NCI-H1048 (cell line): ENCODE measurements at places on chromosomes 7 and 10.

- DNase-seq: no peak
These were observed 67.8 kb downstream of the ELMO1 start for GRCh38 chr7:37380831-37381230.

DNA sequence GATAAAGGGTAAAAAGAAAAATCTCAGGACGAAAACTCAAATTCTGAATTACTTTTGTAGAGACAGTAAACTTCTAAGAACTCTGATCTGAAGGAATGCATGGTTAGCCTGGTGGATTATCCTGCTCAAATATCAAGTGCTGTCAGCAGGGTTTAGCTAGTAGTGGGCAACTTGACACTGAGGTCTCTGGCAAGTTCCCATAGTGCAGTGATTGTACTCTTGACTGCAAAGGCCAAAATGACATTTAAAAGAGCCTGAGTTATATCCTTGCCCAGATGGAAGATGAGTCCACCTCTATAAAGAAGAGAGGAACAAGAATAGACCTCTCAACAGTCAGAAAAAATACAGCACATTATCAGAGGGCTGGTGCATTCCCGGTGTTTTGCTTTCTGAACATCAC, 304.5 kb upstream of the IMMP2L start:
- no peak for DNase-seq

GRCh38 chr7:5532536-5533335, 109.1 kb upstream of the TNRC18 start:
- no peak for DNase-seq

DNA sequence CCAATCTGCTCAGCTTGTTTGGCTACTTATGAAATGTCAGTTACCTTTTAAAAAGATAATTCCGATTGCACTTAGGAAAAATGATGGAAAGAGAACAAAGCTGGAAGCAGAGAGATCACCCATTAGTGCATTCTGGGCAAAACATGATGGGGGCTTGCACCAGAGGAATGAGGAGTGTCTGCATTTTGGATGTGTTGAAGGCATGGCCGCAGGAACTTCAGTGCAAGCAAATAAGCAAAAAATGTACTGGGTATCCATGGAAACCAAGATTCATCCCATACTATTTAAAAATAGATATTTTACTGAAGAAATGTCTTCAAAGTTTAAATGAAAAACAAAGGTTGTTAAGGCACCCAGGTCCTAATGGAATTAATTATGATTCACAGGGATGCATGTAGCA, 655.0 kb downstream of the POM121L12 start:
- no peak for DNase-seq

DNA sequence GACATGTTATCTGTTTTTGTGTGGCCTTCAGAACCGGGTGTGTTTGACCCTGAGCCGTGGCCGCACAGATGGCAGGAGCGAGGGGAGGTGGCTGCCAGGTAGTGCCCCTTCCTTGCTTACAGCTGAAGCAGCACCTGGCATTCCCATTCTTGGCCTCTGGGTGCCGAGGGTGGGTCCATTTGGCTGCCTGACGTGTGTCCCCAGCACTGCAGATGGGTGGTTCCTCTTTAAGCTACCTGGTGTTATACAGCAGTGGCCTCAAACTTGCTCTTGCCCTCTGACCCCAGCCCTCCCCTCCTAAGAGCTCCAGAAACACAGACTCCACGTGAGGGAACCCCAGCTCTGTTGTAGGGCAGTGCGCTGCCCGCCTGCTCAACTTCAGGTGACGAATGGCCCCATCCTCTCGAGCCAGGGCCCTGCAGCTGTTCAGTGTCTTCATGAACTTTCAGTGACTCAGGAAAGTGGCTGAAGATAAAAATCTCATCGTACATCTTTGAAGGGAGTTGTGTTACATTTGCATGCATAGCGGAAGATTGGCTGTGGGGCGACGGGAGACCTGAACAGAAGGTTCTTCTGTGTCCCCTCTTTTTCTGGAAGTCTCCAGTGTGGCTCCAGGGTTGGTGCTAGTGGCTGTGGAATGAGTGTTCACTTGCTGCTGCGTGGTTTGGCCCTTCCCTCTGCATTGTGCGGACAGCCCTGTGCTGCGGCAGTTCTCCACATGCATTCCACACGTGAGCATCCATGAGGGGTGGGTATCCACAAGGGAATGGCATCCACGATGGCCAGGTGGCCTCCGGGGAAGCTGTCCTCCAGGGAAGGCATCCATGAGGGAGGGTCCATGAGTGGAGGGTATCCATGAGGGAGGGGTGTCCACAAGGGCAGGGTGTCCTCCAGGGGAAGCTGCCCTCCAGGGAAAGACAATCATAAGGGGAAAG, 91.6 kb downstream of the INPP5A start:
- no peak for DNase-seq

DNA sequence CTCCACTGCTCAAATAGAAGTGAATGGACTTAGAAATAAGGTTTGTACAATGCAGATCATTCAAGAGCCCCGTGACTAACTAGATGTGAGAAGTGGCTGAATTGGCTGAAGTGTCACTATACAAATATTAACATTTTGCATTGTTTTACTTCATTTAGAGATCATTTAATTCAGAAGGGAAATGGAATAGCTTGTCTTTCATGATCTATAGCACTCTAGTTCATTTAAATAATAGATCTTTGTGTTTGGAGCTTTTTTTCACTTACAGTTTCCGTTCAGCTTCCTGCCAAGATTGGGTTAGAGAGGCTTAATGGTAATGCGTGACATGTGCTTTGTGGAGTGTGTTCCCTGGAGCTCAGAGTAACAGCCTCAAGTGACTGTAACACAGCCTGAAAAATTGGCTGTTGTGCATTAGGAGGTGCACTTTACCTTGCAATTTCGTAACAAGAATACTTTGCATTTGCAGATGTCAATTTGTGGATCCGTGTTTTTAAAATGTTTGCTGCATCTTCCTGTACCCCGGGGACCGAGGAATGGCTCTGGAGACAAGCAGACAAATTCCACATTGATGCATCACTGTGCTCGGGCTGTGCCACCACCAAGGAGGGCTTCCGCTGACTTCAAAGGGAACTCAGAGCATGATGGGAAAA, 170.3 kb downstream of the NRP1 start:
- no peak for DNase-seq
